ENCODE measurements at places on chromosomes 13 and 19. TPM values are rescaled to one million over a fixed set of nuclear protein-coding genes. Genes with fewer than 3 reads are reported as not detected.
A peak's percentile ranks its signal among the peaks of the same experiment; 100 is the strongest.

The S1PR4 gene
- total RNA-seq, result not detected

The RUBCNL gene
- total RNA-seq, result not detected

The PCDH17 gene
- under 0.01 TPM for total RNA-seq

The B9D2 gene
- 12.9 TPM for total RNA-seq

The MYCBP2 gene
- 31.2 TPM for total RNA-seq

The ZNF491 gene
- 2.5 TPM for total RNA-seq

- DNase-seq, result no peak
These were observed 508.6 kb upstream of the KLHL1 start for GRCh38 chr13:70616847-70617246.

GRCh38 chr19:30469774-30470173, 97.6 kb downstream of the ZNF536 start:
- no peak for DNase-seq

DNA sequence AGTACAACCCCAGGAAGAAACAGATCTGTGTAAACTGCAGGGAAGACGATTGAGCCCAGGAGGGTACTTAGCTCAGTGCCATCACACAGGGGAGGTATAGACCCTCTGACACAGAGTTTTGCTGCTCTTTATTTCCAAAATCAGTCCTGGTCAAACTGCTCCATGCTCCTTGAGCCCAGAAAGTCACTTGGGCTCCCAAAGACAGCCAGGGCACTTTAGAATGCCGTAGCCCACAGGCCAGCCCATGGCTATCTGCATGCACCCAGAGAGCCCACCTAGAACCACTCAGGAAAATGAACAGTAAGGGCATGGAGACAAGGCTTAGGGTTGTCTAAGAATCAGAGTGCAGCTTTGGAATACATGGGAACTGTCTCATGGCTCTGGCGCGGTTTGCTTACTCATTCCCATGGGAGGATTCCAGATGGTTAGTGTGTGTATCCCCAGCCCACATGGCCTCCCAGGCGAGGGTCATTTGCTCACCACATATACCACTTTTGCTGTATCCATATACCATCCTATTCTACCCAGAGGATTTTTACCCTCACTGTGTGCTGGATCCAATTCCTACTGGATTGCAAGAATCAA, 14.7 kb upstream of the PDCD5 start:
- DNase-seq, result peak; percentile 71

- no peak for DNase-seq
These were observed 12.6 kb downstream of the NAXD start for GRCh38 chr13:110627761-110628476.

- DNase-seq, result no peak
These were observed 11.5 kb downstream of the PLEKHA4 start for GRCh38 chr19:48856921-48857320.

GRCh38 chr13:75458696-75459422, 23.1 kb downstream of the TBC1D4 start:
- DNase-seq, result no peak

DNA sequence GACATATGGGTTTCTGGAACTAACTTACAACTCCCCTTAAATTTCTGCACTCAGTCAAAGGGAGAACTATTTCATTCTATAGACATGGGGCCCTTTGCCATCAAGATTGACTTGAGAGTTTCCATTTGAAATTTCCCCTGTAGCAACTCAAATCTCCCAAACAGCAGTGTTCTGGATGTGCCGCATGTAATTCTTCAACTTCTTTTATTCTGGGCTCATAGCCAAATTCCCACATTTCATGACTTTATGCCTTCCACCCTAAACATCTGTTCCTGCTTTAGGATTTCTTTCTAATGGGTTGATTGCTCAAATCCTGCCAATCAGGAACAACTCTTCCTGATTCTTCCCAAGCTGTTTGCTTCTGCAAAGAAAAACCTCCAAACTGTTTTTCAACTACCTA, 336.0 kb downstream of the TBC1D4 start:
- DNase-seq, result peak; percentile 26

DNA sequence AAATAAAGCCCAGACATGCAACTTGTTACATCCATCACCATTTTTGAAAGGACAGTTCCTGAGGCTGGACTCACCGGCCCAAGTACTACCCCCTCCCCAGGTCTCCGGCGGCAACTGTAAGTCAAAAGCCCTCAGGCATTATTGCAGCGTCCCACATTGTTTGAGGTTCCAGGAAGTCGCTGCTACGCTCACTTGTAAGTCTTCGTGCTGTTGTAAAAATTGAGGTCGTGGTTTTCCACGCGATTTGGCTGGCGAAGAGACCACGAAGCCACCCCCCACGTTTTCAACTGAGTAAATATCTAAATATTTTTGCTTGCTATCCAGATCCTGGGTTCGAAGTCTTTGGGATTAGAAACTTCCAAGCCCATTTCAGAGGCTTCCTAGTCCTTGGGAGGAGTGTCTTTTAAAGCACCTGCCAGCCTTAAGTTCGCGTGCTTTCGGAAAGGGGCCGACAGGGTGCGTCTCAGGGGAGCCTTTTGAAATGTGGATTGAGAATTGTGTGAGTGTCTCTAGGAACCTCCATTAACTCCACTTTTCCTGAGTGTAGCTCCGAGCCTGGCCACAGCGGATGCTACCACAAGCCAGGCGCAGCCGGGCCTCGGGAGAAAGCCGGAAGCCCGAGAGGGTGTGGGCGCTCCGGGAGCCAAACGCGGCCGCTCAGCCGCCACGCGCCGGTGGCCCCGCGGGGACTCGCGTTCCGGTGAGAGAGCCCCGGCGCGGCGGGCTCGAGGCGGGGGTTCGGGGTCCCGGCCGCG, 434 bp upstream of the FNDC3A start:
- DNase-seq, result peak; percentile 62

- DNase-seq, result peak; percentile 69
These were observed at the start of gene NFIX for GRCh38 chr19:12994701-12995595. NFIX (plus strand) TSS chr19:12995475; CDS start chr19:12995838, 363 bp downstream.

GRCh38 chr13:114311387-114311786, 2.9 kb upstream of the CHAMP1 start:
- DNase-seq, result no peak

Data from RPMI7951 (cell line).